ENCODE measurements at places on chromosomes 4 and X. TPM values are rescaled to one million over a fixed set of nuclear protein-coding genes. Genes with fewer than 3 reads are reported as not detected.

DNA sequence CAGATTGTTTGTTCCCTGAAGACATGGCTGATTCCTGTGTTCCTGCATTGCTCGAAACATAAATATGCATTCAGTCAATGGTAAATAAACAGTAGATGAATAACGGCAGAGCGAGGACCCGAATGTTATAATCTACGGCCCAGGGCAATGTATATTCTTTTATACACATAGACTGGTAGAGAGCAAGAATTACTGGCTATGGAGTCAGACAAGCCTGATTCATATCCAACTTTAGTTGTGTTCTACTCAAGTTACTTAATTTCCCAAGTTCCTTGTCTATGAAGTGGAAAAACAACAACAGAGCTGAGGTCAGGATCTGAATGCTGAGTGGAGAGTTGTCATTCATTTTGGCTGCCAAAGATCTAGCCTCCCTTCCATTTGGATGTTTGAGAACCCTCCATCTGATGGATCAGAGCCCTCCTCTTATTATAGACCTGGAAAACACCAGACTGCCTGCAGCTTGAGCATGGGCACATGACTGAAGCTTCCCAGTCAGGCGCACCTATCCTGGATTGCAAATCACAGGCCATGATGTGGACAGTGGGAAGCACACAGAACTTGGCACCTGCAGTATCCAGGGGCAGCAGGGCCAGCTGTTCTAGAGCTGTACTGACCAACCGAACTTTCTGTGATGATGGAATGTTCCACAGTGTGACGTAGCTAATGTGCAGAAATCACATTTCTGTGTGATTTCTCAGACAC, 80.1 kb downstream of the FAM184B start:
- DNase-seq, result no peak

DNA sequence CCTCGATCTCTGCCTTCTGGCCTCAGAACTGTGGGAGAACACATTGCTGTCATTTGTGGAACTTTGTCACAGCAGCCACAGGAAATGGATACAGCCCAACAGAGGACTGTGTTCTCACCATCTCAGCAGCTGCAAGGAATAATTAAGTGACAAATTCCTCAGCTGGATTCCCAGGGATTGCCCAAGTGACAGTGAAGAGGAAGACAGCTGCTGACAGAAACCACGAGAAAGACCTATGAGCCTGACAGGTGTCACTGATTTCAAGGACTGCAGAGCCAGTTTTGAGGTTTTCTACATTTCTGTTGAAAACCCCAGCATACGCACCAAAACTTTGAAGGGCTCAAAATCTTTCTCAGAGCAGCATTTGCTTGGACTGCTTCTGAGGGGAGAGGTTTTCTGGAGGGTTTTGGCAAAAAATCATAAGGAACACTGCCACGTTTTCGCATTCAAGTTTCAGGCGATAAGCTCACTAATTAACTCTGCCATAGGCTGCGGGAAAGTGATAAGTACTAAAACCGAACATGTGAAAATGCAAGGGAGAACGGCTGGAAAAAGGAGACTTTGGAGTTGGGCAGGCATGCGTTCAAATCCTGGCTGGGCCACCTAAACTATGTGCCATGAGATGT, 88.8 kb downstream of the DRD5 start:
- no peak for DNase-seq

- no peak for DNase-seq
These were observed 38.5 kb upstream of the BMP15 start for GRCh38 chrX:50871922-50872453.

GRCh38 chr4:77203380-77204197, 46.6 kb downstream of the CCNG2 start:
- peak; percentile 44 for DNase-seq

- DNase-seq, result no peak
These were observed 17.3 kb upstream of the C1GALT1C1 start for GRCh38 chrX:120647127-120647526.

DNA sequence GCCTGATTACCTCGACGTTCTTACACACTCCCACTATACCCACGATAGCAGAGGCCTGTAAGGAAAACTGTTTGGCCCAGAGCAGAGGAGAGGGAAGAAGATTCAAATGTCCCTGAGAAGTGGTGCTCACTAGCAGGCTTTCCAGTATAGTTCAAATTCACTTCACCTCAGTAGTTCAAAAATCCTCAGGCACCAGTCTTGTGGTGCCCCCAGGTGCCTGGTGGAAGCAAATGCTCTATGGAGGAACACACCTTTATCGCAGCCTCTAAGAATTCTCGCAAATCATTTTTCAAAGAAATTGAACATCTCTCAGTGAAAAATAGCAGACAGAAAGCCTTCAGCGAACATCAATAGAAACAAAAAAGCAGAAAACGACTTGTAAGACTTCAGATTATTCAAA, 12.2 kb upstream of the MTMR1 start:
- no peak for DNase-seq

DNA sequence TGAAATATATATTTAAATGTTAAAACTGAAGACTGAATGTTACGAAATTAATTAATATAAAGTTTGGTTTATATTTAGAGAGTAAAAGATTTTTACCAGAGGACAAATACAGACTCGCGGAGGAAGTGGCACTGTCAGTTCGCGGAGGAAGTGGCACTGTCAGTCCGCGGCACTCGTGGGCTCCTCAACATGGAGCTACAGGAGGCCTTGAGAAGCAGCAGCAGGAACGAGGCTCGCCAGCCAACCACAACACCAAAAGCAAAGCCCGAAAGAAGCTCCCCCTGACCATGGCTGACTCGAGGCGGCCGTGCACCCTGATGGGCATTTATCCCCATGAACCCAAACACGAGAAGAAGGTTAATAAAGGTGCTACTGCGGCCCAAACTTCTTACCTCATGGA, 125.3 kb upstream of the PABPC4L start:
- no peak for DNase-seq

DNA sequence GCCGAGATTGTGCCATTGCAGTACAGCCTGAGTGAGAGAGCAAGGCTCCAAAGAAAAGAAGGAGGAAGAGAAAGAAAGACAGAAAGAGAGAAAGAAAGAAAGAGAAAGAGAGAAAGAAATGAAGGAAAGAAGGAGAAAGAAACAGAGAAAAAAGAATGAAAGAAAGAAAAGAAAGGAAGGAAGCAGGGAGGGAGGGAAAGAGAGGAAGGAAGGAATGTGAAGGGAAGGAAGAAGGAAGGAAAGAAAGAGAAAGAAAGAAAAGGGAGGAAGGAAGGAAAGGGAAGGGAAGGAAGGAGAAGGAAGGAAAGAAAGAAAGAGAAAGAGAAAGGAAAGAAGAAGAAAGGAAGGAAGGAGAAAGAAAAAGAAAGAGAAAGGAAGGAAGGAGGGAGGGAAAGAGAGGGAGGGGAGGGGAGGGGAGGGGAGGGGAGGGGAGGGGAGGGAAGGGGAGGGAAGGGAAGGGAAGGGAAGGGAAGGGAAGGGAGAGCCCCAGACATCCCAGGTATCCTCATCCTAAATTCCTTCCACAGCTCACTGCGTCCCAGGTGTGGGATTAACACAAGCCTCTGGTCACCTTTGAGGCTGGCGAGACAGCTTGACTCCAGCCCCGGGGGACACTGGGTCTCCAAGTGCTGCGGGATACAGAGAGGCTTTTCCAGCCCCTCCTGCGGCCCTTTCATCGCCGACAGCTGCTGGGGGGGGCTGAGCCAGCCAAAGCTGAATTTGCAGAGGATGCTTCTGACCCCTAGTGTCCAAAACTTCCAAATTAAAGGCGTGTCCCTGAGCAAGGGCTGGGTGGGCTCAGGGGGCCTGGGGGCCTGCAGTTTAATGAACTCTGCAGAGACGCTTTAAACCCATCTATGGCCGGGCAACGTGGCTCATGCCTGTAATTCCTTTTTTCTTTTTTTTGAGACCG, 24.2 kb upstream of the CSF2RA start:
- no peak for DNase-seq

Gene UGT2B11
- total RNA-seq, result not detected

Gene NUDT10
- total RNA-seq, result not detected

Gene EFHC2
- 13.7 TPM for total RNA-seq

Gene ZNF711
- total RNA-seq, result 1.6 TPM

Gene MBTPS2
- 7.5 TPM for total RNA-seq

Measured in heart left ventricle (tissue), 16 donors.